ENCODE measurements at places on chromosomes 1 and 21.
A peak's percentile ranks its signal among the peaks of the same experiment; 100 is the strongest.

- no peak for DNase-seq
Observed at GRCh38 chr1:213507472-213508223, 456.6 kb downstream of the RPS6KC1 start.

- no peak for DNase-seq
Observed at GRCh38 chr1:11654939-11655808, 497 bp downstream of the FBXO44 start.

- DNase-seq = no peak
Observed at GRCh38 chr1:230827081-230827681, 41.1 kb downstream of the C1orf198 start.

DNA sequence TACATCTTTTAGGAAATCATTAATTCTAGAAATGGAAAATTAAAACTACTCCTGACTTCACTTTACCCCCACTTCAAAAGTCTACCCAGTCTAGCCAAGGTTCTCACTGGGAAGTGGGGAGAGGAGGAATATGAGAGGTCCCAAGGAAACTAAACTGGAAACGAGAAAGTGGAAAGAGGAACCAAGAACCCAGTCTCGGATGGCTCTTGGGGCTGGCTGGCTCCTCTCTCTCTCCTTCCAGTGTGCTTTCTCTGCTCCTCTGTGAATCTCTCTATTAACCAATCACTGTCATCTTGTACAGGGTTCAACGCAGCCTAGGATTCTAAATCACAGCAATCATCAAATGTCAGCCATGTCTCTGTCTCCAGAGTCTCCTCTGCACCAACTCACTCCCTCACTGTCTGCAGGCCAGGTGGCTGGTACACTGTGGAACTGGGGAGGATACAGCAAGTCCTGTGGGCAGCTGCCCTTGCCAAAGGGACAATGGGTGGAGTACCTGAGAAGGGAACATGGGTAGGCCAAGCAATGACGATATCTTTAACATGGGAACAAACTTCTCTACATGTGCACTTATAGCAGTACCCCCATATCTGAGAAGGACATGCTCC is 33.7 kb downstream of the GNB1 start:
- DNase-seq = peak; percentile 48

- DNase-seq = no peak
Observed at GRCh38 chr1:55645270-55645669, 430.1 kb upstream of the USP24 start.

DNA sequence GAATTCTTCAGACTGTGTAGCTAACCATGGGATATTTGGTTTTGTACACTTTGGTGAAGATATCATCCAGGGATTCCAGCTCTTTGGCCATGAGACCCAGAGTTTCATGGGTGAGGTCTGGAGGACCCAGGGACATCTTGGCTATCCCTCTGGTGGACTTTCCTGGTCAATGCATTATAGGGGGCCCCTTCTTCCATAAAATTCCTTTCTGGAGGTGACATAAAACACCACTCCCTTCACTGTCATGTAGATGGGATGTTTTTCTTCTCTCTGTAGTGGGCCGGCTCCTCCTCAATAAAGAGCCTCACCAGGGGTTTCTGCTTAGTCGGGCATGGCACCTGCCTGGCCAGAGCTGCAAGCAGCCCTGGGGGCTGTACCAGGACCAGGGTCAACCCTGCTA is 2.2 kb downstream of the ATPAF1 start:
- DNase-seq = no peak

- DNase-seq = peak; percentile 90
Observed at GRCh38 chr1:101112051-101112780, 86.6 kb upstream of the DPH5 start.

- DNase-seq = no peak
Observed at GRCh38 chr1:94503153-94503552, 38.4 kb downstream of the F3 start.
